Peyer's patch (tissue), 4 donors: ENCODE measurements at places on chromosomes 7 and 10. TPM values are rescaled to one million over a fixed set of nuclear protein-coding genes. Genes with fewer than 3 reads are reported as not detected.

- DNase-seq = no peak
These were observed 105.9 kb upstream of the EEPD1 start for GRCh38 chr7:36047091-36047658.

The SPDYE11 gene
- not detected for total RNA-seq

The SMO gene
- 0.70 TPM for total RNA-seq

DNA sequence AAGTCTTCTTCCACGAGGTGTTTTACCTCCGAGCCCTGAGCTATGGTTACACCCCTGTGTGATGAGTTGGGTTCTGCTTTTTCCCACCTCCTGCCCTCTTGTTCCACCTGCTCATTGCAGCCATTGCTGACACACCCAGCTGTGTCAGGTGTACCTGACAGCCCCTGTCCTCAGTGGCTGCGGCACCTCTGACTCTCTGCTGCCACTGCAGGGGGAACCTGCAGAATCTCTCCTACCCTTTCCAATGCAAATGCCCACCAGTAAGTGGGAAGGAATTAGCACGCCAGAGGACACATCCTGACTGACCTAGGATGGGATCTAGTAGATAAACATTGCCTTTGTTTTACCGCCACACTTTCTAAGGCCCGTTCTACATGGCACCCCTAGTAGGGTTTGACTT is 600.9 kb upstream of the MKI67 start:
- DNase-seq = no peak

DNA sequence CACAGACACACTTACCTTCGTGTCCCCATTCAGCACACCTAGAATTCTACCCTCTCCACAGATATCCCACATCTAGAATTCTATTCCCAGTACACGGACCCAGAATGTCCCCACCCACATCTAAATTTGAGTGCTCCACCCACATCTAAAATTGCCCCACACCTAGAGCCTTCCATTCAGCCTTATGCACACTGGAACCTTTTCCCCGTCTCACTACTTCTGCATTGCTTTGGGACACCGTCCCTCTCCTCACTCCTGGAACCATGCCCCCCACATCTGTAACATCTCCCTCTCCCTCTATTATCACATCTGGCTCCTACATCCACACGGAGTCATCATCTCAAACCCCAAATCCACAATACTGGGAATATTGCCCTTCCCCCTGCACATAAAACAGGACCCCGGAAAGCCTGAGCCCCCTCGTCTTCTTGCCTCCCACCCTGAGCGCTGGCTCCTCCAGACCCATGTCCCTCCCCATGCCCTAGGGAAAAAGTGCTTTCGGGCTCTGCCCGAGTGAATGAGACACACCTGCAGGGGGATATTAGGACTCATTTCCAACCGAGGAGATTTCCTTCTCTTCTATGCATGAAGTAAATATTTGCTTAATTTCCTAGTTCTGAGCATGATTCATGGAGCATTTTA is 125.8 kb upstream of the UNC5B start:
- DNase-seq = no peak

The KBTBD2 gene
- 25.4 TPM for total RNA-seq

GRCh38 chr10:59508296-59508695 is 145.9 kb upstream of the FAM13C start:
- peak; percentile 56 for DNase-seq

The SLC29A4 gene
- 4.3 TPM for total RNA-seq

DNA sequence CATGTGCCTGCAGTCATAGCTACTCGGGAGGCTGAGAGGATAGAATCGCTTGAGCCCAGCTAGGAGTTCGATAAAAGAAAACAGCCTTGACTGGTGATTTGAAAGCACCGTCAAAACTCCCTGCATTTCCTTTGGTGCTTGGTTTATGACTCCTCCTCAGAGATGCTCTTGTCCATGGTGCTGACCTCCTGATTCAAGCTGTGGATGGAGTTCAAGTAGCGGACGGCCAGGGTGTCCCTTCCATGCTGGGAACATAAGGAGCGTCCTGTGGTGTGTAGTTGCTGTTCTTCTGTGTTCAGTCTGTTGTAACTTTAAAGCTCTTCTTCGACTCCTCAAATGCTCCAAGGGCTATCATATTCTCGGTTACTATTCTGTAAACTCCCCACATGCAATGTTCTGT is 382.5 kb upstream of the KIAA1217 start:
- no peak for DNase-seq

The ANXA11 gene
- 269 TPM for total RNA-seq

DNA sequence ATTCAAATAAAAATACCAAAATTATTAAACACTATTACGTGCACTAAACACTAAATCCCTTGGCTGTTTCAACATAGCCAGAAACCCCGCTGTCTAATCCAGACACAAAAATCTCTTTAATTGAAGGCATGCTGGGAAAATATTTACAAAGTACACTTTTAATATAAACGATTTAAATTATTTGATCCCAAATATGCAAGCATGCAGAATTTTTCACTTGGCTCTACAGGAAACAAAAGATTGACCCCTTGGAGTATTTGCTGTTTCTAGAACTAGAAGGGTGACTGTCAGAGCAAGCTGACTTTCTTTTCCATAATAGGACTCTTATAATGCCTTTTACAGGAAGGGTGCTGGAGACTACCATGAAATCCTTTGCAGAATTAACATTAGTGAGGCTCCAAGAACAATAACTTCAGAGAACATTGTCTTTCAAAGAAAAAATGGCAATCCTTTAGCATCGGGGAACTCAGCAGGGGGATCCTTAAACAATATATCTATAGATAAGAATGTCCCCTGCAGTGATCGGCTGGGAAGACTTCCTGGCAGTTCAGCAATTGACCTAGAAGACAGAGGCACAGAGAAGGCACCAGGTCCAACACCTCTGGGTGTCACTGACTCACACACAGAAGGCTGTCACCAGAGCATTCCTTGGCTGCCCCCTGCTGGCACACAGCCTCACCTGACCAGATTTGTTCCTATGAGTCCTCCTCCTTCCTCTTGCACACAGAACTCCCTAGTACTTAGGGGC is 55.8 kb upstream of the MRLN start:
- peak; percentile 36 for DNase-seq

The STEAP1B gene
- total RNA-seq = not detected

- DNase-seq = no peak
These were observed 26.7 kb downstream of the TMEM273 start for GRCh38 chr10:49161411-49161997.

- no peak for DNase-seq
These were observed 315.3 kb downstream of the TYW1 start for GRCh38 chr7:67311901-67312300.

GRCh38 chr7:115005953-115006352 is 84.1 kb downstream of the MDFIC start:
- no peak for DNase-seq

DNA sequence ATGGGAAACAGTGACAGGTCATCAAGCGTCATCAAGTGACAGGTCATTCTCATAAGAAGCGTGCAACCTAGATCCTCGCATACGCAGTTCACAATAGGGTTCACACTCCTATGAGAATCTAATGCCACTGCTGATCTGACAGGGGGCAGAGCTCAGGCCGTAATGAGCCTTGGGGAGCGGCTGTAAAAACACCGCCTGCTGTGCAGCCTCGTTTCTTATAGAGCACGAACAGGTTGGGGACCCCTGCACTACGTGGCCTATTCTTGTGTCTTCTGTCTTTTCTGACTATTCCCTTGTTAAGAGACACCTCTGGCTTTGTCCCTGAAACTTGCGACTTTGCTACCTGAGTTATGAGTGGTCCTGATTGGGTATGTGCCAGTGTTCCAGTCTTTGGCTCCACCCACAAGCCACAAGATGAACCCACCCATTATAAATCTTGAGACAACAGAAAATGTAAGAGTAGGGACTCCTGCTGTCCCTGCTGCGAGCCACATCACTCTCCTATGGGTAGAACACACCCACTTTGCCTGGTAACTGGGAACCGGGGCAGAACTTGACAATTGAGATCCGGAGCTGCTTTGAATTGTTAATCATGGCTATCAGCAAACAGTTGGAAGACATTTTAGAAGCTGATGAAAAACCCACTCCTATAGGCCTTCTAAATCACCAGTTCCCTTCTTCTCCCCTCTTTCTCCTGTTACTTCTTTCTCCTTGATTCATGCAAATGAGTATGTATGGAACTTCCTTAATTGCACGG is 55.8 kb upstream of the EXOC4 start:
- no peak for DNase-seq

The ATOH7 gene
- 0.54 TPM for total RNA-seq

The PRF1 gene
- total RNA-seq = 4.6 TPM

DNA sequence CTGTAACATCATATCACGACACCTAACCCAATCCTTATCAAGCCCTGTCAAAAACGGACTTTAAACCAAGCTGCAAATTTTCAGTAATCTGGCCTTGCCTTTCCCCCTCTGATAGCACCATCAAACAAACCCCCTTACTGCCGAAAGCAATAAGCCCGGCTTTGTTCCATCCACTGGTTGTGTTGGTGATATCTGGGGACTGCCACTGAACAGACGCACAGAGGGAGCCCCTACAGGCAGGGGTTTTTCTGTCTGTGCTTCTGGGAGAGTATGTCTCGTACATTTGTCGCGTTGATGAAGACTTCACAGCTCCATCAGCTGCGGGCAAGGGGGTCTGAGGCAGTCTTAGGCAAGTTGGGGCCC is 550 bp upstream of the PLAU start:
- DNase-seq = no peak

GRCh38 chr10:24579906-24580305 is 143.8 kb downstream of the ARHGAP21 start:
- DNase-seq = no peak

- no peak for DNase-seq
These were observed 76.8 kb upstream of the KLF6 start for GRCh38 chr10:3861795-3862194.

DNA sequence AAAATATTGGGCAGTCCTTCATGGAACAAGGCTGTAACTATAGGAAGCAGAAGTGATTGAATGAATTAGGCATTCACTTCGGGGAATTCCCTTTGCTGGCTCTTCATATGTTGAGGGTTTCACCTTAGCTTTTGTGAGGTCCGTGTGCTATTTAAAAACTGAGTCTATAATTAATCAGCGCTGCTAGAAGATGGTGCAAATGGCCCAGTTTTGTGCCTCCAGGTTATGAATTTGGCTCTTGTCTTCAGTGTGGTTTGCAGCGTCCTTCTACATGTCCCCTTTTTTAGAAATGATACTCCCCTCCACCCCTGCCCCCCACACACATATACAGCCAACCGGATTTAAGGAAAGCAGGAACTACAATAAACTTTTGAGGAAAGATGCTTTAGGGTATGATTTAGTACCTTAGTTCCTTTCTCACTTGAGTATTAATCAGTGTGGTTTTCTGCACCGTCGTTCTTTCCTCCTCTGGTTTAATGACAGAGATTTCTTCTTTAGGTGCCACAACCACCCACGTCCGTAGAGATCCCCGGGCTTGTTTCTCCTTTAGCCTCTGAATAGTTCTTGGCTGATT is 110.6 kb upstream of the SAMD8 start:
- DNase-seq = no peak

DNA sequence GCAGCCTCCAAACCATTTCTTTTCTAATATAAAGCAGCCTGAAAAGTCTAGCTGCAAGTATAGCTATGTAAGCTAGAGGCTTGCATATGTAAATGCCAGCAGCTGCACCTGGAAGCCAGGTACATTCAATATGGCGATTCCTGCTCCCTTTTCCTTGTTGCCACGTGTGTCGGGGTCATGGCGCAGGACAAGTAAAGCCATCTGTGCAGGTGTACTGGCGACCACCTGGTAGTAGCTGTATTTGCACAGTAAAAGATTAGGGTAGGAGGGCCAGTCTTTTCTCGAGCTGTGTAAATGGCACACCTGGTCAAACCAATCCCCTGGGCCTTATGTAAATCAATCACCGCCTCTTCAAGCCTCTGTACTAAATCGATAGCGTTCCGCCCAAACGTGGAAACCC is 484.5 kb downstream of the MAGI2 start:
- DNase-seq = no peak

The DOCK1 gene
- 42.0 TPM for total RNA-seq

DNA sequence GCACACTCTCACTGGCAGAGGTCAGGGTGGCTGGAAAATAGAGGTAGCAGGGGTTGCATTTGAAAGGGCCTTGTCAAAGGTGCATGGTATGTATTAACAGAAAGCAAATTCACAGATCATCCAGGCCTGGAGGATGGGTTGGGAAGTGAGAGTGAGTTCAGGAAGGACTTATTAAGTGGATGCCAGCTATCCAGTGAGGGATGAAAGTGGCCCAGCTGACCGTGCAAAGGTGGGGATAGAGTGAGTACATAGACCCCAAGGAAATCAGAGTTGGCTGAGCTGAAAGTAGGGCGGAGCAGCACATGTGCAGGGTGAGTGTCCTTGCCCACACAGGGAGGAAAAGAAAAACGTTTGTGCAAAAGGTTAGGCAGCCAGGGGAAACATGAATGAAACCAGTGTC is 58.1 kb downstream of the HECW1 start:
- no peak for DNase-seq

The ENTPD1 gene
- total RNA-seq = 16.6 TPM

The GPR26 gene
- not detected for total RNA-seq

The HELLS gene
- total RNA-seq = 22.1 TPM

DNA sequence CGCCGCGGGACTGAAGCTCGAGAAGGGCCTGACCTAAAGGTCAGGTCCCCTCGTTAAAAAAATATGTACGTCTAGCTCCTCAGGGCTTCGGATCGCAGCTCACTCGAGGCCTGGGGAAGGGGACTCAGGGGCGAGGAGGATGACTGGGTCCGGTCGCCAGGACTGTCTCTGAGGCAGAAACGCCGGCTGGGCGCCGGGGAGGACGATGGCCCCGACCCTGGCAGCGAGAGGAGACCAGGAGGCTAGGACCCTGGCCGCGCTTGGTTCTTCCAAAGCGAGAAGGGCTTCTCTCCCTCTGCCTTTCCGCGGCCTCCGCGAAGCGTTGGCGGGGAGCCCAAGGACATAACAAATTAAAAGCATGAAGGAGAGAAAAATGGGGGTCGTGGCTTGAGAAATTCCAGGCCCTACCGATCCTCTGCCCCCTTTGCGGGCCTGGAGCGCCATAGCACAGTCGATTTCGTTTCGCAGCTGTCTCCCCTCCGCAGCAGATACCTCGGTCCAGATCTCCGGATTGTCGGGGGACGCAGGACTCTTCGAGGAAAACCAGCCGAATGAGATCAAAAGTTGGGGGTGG is 3.1 kb downstream of the NKX2-3 start:
- DNase-seq = no peak

- DNase-seq = no peak
These were observed 122.4 kb upstream of the PPP2R2D start for GRCh38 chr10:131778385-131778784.
